ENCODE measurements at places on chromosomes 4 and X.

DNA sequence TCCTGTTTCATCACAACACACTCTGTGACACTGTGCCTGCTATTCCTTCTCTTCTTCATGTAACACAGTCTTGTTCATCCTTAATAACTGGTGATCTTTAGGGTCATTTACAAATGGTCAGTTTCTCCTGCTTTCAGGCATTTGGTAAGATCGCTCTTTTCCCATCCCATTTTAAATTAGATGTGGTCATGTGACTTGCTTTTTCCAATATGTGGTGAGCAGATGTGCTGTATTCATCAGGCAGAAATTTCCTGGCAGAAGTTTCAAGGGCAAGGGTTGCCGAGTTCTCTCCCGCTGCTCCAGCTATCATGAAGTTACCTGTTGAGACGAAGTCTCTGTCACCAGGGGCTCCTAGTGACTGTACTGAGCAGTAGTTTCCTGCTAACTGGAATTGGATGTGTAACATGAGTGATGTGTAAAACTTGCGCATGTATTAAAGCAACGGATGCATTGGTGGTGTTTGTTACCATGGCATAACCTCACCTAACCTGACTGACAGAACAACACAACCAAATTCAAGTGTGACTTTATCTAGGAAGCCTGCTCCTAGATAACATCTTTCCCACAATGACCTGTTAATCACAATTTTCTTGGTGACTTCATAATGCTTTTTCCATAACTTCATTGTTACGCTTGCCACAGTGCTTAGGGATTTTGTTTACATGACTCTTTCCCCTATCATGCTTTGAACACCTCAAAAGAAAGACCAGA is 29.5 kb upstream of the BMPR1B start:
- no peak for DNase-seq

GRCh38 chrX:136034668-136035067 is 49.4 kb downstream of the SLC9A6 start:
- DNase-seq = no peak

GRCh38 chrX:131277543-131278136 is 11.5 kb downstream of the IGSF1 start:
- DNase-seq = no peak

GRCh38 chr4:32192363-32192762 is 1472.2 kb downstream of the PCDH7 start:
- DNase-seq = no peak

- no peak for DNase-seq
Observed at GRCh38 chrX:105553118-105553517, 269.2 kb upstream of the NRK start.

DNA sequence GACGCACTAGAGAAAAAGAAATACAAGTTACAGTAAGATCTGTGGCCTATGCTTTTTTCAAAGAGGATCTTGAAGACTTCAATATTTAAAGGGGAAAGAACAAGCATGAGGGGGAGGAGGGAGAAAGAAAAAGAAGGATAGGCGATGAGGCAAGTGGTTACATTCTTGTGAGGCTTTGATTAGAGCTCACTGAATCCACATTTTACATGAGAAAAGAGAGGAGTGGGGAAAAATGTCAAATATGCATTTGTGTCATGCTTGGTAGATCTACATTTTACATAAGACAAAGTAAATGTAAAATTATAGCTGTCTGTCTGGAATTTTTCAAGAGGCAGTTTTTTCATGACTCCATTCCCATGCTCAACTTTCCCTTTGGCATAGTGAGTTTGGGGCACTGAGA is 965.9 kb downstream of the FSTL5 start:
- DNase-seq = no peak

GRCh38 chr4:77126809-77127208 is 30.2 kb upstream of the CCNG2 start:
- no peak for DNase-seq

DNA sequence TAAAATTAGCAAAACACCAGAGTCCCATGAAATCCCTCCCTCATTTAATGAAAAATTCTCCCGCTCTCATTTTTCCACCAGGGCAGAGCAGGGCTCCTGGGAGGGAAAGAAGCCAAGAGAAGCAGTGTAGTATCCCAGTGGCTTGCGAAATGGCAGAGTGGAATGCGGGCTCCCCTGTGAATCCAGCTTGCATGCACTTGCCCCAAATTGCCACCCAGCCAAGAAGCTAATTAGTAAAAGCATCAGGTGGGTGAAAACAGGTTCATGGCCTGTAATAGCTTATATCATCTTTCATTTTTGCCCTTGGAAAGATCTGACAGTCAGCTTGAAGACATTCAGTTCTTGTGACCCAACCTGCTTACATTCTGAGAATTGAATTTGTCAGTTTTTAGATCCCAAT is 10.1 kb downstream of the AMOT start:
- no peak for DNase-seq

GRCh38 chr4:41656106-41656505 is 92.4 kb downstream of the PHOX2B start:
- no peak for DNase-seq

DNA sequence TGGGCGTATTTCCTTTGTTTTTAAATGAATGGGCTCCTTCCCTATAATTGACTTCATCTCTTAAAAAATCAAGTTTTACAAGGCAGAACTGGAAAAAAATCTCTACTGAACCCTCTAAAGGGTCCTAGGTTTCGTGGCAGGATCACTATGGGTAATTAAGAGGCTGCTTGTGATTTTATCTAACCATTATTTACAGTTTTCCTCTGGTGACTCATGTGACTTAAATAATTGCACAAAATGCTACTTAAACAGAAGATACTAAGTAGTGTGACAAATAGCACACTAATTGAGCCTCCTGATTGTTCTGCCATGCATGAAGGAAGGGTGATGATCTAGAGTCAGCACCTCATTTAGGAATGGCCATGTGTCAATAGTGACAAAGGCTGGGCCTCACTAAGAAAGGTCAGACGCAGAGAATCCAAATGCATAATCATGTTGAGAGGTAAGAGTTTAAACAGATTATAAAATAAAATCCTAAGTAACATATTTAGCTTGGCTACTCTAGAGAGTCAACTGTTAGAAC is 35.5 kb downstream of the OFD1 start:
- no peak for DNase-seq

DNA sequence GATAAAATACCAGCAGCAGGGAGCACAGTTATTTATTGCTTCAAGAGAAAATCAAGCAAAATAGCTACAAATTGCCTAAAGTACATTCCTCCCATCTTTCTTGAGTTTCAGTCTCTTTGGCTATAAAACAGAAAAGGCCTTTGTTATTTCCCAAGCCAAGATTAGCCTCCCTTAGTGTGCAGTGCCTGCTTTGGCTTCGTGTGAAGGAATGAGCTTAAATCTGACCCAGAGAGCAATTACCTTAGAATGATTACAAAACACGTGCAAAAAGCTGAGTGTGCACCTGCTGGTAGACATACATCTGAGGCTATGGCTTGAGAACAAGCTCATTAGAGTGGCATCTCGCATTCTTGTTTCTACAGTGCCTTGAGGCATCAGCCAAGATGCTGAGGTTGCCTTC is 250.8 kb downstream of the C4orf33 start:
- no peak for DNase-seq

DNA sequence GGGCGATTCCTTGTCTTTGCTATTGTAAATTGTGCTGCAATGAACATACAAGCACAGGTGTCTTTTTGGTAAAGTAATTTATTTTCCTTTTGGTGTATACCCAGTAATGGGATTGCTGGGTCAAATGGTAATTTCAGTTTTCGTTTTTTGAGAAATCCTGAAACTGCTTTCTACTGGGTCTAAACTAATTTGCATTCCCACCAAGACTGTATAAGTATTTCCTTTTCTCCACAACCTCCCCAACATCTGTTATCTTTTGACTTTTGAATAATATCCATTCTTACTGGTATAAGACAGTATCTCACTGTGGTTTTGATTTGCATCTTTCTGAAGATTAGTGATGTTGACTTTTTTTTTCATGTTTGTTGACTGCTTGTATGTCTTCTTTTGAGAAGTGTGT is 2506.0 kb downstream of the PCDH7 start:
- DNase-seq = no peak

DNA sequence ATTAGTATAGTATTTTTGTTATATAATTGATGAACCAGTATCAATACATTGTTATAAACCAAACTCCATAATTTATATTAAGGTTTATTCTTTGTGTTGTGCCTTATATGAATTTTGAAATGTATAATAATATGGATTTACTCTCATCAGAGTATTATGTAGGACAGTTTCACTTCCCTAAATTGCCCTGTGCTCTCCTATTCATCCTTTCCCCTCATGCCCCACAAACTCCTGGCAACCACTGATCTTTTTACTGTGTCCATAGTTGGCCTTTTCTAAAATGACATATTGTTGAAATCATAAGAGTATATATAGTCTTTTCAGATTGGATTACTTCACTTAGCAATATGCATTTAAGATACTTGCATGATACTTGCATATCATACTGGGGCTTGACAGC is 958.1 kb upstream of the GRID2 start:
- no peak for DNase-seq

DNA sequence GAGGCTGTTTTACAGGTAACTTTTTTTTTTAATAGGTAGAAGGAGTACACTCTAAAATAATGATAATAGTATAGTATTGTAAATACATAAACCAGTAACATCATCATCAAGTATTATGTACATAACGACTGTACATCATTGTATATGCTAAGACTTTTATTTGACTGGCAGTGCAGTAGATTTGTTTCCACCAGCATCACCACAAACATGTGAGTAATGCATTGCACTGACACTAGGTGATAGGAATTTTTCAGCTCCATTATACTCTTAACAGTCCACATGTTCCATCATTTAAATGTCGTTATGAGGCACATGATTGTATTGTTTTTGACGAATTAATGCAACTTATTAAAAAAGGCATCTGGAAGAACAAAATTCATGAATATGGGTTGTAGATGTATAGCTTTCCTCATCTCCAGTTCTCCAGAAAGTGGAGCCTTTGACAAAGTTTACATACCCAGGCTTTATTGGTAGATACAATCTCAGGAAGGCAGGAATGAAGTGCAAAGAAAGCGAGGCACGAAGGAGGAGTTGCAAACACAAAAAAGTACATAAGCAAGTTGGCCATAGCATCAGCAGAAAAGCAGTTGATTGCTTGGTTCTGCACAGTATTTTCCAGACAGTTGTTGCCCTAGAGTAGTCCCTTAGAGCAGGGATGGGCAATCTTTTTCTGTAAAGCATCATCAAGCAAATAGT is 336.9 kb upstream of the NR3C2 start:
- no peak for DNase-seq

GRCh38 chr4:113872426-113873260 is 106.8 kb downstream of the ARSJ start:
- no peak for DNase-seq

- DNase-seq = no peak
Observed at GRCh38 chrX:28379103-28379502, 208.1 kb upstream of the IL1RAPL1 start.

- no peak for DNase-seq
Observed at GRCh38 chr4:13891544-13891939, 264.0 kb upstream of the BOD1L1 start.

DNA sequence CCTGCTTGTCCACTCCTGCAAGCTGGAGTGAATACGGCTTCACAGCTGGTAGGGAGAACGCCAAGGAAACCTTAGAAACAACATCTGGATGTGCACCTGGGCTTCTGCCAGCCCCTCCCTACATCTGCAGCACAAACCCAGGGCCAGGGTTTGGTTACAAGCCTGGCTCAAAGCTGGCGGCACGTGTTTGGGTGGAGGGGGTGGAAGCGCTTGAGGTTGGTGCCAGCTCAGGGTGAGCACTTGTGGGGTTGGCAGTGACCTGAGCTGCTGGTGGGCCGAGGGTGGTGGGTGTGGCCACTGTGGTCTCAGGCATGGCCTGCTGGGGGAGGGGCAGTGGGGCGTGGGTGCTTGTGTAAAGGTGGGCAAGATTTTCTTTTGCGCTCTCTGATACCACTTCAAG is 15.6 kb downstream of the ELF4 start:
- DNase-seq = no peak

DNA sequence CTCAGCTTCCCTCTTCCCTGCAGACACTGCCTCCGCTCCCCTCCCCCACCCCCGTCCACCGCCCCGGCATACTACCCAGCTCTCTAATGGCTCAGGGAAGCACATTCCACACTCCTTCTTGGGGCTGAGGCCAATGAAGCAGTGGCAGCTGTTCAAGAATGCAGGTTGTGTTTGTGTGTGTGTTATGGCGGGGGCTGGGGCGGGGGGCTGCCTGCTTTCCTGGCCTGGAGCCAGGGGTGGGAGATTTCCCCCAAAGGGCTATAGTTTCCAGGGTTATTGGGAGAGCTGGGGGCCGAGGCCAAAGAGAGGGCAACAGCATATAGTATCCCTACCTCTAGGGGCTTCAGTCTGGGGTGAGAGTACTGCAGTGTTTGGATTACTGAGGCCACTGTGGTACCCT is 149.4 kb downstream of the EFNB1 start:
- DNase-seq = no peak

DNA sequence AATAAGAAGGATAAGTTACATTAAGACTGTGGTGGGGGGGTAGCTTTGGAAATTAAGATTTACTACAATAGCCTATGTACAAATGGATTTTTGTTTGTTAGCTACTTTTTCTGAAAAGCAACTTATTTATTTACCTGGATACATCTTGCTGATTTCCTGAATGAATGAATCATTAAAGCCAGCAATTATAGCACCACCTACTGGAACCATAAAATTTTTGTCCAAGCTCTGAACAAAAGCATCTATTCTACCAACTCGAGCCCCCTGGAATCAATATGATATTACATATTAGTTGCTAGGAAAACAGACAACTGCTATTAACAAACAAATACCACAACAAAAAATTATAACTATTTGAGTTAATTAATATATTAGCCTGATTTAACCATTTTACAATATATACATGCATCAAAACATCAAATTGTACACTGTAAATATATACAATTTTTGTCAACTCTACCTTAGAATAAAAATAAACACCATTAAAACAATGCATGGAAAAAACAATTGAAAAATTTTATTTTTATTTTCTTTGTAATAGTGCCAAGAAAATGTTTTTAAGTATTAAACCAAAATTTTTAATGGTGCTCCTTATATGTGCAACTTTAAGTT is 15.3 kb downstream of the SEPSECS start:
- DNase-seq = no peak

DNA sequence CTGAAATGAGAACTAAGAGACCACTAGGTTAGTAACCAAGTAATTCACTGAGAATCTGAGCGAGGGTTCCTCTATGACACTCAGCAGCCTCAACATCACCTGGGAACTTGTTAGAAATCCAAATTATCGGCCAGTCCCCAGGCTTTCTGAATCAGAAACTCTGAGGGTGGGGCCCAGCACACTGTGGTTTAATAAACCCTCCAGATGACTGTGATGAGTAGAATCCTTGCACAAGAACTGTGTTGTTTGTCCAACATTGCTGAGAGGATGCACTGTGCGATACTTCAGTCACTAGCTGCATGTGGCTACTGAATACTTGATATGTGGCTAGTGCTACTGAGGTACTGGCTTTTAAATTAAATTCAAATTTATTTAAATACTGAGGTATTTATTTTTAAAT is 243.9 kb downstream of the MAML3 start:
- DNase-seq = no peak
